Stimulated activated CD4-positive, alpha-beta T cell treated with anti-CD3 and anti-CD28 coated beads, Interleukin-4, amount 100 ng/mL, for 1 hour (primary cell): ENCODE measurements at places on chromosomes 16 and 17.

- no peak for DNase-seq
Measured at GRCh38 chr17:1605681-1606351, 22.8 kb downstream of the SLC43A2 start.

DNA sequence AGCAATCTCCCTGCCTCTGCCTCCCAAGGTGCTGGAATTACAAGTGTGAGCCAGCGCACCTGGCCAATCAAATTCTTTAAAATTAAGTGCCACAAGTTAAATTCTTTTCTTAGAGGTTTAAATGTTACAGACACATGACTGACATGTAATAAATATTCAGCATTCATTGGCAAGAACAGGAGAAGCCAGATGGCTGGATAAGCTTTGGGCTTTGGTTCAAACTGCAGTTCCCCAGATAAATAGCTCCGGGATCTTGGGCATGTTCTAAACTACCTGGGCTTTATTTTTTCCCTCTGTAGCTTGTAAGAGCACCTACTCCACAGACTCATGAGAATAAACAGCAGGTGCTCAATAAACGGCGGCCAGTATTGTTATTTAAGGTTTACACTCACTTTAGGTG, 34.1 kb downstream of the ABAT start:
- no peak for DNase-seq

DNA sequence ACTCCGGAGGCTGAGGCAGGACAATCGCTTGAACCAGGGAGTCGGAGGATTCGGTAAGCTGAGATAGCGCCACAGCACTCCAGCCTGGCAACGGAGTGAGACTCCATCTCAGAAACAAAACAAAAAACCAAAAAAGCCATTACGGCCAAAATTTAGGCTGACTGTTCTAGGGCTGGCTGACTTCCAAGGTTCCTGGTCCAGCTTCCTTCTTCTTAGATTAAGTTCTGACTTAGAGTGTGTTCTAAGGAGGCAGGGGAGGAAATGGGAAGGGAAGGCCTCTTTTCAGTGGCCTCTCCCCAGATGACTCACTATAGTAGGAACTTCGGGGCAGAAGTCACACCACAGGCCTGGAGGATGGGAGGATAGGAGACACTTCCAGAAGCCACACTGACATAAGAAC, 27.7 kb upstream of the CLEC18B start:
- no peak for DNase-seq

DNA sequence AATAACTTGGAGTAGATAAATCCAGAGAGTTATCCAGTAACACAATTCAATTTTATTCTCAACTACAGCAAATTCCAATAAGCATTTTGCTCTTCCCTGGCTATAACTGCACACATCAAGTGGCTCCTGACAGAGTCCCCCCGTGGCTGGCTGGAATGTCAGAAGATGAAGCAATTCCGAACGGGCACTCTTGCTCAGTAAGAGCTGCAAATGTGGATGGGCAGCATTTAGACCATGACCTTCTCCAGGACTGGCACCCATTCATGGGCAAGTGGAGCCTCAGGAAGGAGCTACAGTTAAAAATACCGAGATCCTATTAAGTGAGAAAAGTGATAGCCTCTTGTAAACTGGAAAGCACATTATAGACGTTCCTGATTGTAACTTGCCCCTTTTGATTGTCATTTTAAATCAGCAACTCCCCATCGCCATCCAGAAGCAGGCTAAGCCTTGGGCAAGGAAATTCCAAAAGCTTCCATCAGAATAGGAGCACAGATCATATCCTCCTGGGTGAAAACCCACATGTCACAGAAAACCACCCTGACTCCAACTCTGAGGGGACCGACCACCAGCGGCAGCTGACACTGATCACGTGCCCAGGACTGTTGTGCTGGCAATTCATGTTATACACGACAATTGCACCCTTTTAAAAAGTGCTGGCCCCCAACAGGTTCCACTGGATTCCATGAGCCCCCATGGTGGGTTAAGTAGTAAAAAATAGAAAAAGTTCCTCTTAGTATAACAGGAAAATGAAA, 7.1 kb downstream of the UBE2O start:
- DNase-seq = no peak

DNA sequence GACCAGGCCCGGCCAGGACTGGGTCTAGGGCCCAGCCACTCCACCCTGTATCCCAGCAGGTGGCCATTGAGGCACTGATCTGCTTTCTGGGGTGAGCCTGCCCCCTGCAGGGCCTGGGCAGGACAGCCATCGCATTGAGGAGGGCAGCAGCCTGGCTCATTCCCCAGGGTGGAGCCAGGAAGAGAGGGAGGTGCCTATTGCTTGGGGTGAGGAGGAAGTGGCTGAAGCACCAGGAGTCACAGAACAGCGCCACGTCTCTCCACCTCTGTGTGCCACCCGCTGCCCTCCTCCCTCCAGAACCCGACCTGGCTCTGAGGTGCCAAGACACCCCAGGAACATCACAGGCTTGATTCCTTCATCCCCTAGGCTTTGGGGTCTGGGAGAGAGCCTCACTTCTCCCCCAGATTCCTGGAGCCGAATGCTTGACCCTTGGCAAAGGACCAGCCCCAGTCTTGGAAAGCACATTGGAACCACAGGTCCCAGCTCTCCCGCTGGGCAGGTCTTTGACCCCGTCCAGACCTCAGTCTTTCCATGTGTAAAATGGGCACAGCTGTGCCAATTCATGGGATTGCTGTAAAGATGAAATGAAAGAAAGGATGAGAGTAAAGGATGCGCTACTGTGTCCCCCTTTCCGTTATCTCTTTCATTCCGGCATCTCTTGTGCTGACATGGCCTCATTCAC, 7.2 kb upstream of the KRT36 start:
- DNase-seq = peak; percentile 49

- no peak for DNase-seq
Measured at GRCh38 chr17:51819341-51820219, 338.9 kb downstream of the CA10 start.

- no peak for DNase-seq
Measured at GRCh38 chr16:11316331-11317015, 28.8 kb upstream of the RMI2 start.

- DNase-seq = peak; percentile 40
Measured at GRCh38 chr16:3983081-3983520, 102.6 kb upstream of the CREBBP start.

GRCh38 chr17:40457964-40458791, 14.9 kb downstream of the IGFBP4 start:
- DNase-seq = no peak

DNA sequence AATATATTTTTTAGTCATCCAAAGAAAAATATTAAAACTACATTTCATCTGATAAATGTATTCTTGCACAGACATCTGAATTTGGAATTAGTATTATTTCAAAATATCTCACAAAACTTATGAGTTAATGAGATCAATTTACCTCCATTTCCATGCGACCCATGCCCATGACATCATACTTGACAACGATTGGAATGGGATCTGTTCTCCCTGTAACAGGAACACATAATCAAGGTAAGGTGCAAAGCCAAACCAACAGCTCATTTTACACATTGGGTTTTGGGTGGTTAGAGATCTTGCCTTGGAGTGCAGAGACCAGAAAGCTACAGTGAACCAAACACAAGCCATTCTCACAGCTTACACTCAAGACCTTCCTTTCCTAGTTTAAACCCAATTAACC, 46.9 kb upstream of the ITGA2B start:
- DNase-seq = no peak

GRCh38 chr17:1606352-1606985, 22.2 kb downstream of the SLC43A2 start:
- DNase-seq = peak; percentile 28

DNA sequence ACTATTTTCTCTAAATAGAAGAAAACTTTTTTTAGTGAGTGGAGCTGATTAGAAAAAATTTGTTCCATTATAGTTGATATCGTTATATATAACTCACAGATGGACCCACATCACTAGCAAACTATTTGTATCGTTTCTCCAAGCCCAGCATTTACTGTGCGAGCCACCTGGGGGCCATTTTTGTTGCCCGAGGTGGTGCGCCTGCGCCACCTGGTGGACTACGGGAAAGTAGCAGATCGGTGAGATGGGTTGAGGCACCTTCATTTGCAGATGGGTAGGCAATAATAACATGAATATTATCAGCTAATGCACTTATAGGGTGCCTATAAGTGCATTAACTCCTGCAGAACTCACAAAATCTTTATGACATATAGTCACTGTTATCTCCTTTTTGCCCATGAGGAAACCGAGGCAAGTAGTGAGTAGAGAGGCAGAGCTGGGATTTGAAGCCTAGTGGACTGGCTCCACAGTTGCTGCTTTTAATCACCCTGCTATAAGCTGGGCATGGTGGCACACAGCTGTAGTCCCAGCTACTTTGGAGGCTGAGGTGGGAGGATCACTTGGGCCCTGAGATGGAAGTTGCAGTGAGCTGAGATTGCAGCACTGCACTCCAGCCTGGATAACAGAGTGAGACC, 23.2 kb upstream of the NTN1 start:
- peak; percentile 81 for DNase-seq

DNA sequence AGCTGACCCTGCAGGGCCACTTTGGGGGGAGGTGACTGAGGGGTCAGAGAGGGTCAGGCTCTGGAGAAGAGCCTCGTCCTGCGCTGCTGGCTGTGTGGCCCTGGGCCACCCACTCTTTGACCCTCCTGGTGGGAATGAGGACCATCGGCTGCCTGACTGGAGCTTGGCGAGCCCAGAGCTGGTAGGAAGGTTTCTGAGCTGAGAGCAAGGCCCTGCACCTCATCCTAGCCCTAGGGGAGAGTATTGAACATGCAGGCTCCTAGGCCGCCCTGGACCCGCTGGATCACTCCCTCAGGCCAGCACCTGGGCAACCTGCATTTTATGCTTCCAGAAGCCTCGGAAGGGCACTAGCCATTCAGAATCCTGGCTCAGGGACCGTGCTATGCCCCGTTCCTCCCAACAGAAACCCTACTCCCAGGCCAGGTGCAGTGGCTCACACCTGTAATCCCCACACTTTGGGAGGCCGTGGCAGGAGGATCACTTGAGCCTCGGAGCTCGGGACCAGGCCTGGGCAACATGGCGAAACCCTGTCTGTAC, 14.5 kb downstream of the MAP2K3 start:
- DNase-seq = no peak

- DNase-seq = no peak
Measured at GRCh38 chr17:27492470-27492869, 36.2 kb downstream of the KSR1 start.

GRCh38 chr17:6701719-6702118, 11.4 kb downstream of the SLC13A5 start:
- peak; percentile 42 for DNase-seq

GRCh38 chr17:74972107-74972972, at the start of gene HID1:
TSS of gene HID1 (minus strand) at chr17:74972759. CDS start at chr17:74972656, 103 bp downstream.
- DNase-seq = peak; percentile 82
